Thyroid gland (tissue), 4 donors: ENCODE measurements at places on chromosomes 3 and 15. TPM values are rescaled to one million over a fixed set of nuclear protein-coding genes. Genes with fewer than 3 reads are reported as not detected.

The CCR2 gene
- total RNA-seq, result 1.6 TPM

The MOBP gene
- total RNA-seq, result not detected

The EPHA3 gene
- total RNA-seq, result 32.9 TPM

The TGM4 gene
- total RNA-seq, result 0.13 TPM

DNA sequence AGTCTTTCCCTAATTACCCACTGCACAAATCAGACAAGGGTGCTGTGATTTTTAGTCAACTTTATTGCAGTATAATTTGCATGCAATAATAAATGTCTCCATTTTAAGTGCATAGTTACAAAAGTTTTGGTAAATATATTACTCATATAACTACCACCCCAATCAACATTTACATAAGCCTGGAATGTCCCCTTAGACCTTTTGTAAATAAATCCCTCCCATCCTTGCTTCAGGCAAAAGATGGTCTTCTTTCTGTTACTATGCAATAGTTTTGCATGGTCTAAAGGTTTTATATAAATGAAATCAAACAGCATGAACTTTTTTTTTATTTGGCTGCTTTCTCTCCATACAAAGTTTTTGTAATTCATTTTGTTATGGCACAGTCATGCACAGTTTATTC is 235.4 kb downstream of the PYDC2 start:
- no peaks in the 10 kb centered on the region for H3K36me3 ChIP-seq
- H3K4me3 ChIP-seq, result no peak overlapping the region
- H3K4me1 ChIP-seq, result no peaks in the 10 kb centered on the region
- H3K27ac ChIP-seq, result no peak overlapping the region

- H3K4me3 ChIP-seq, result no peak overlapping the region
- H3K4me1 ChIP-seq, result peaks cover 22% of the 10 kb centered on the region
- no peak overlapping the region for H3K27ac ChIP-seq
- H3K27me3 ChIP-seq, result no peaks in the 10 kb centered on the region
- H3K36me3 ChIP-seq, result no peaks in the 10 kb centered on the region
Measured at GRCh38 chr3:194061421-194062030, 74.4 kb upstream of the HES1 start.

DNA sequence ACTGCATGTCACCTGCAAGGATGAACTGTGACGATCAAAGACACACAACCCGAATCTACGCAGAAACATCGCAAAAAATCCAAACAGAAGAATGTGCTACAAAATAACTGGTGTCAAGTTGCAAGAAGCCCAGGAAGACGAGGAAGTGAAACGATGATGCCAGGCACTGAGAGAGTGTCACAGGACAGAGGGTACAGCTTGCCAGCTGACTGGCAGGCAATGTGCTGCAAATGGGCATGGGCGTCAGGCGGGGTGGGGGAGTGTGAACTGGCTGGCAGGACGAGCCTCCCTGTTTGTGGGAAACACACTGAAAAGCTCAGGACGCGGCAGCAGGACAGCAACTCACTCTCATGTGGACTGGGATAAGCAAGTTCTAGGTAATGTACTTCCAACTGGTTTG is 28.9 kb upstream of the OCA2 start:
- no peak overlapping the region for H3K27ac ChIP-seq
- no peaks in the 10 kb centered on the region for H3K4me1 ChIP-seq
- no peaks in the 10 kb centered on the region for H3K27me3 ChIP-seq

GRCh38 chr15:68599560-68600071 is 20.8 kb downstream of the CORO2B start:
- H3K4me3 ChIP-seq, result no peak overlapping the region
- H3K27ac ChIP-seq, result peak overlapping the region; percentile 57
- H3K4me1 ChIP-seq, result peaks cover 20% of the 10 kb centered on the region
- H3K36me3 ChIP-seq, result no peaks in the 10 kb centered on the region
- DNase-seq, result no peak

DNA sequence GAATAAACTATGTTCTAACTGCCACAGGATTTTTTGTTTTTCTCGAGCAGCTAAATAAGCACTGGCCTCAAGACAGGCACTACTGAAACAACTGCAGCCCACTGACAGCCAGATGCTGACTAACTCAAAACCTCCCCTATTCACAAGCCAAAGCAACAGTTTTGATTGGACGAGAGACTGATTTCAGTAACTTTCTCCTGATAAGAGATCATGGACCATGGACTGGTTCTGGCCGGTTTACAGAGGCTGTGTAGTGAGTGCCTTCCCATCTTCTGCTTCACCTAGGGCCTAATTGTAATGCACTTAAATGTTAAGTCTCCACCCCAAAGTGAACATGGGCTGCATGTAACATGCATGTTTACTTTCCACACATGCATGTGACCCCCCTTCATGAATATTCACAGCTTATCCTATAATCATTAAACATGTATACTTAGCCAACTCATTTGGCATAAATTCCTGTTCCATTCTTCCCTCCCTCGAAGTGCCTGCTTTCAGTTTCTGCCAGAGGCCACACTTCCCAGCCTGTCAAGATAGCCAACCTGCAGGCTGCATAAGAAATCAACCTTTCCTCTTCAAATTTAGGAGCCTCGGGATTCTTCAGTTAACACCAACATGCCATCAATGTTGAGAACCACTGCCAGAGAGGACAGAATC is 108.2 kb downstream of the ULK4 start:
- DNase-seq, result no peak
- no peaks in the 10 kb centered on the region for H3K36me3 ChIP-seq
- H3K27me3 ChIP-seq, result no peaks in the 10 kb centered on the region
- H3K4me1 ChIP-seq, result no peaks in the 10 kb centered on the region

- H3K4me1 ChIP-seq, result no peaks in the 10 kb centered on the region
- no peak overlapping the region for H3K4me3 ChIP-seq
- H3K36me3 ChIP-seq, result no peaks in the 10 kb centered on the region
- H3K27ac ChIP-seq, result no peak overlapping the region
Measured at GRCh38 chr3:101963902-101964362, 114.6 kb downstream of the NFKBIZ start.

DNA sequence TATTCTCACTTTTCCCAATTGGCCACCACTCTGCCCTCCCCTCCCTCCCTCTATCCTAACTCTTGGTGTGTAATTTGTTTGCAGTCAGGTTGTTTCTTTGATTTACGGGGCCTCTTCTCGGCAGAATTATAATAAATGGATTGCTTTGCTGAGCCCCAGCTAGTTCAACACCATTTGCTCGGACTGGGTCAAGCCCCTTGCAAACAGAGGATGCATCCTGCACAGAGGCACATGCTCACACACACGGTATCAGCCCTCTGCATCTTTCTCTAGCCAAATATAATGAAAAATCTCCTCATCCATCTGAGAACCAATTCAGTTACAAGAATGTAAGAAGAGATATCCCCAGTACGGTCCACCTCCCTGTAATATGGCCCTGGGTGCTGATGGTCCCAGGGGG is 97.7 kb downstream of the EPHB1 start:
- no peak overlapping the region for H3K4me3 ChIP-seq
- no peaks in the 10 kb centered on the region for H3K27me3 ChIP-seq
- H3K27ac ChIP-seq, result no peak overlapping the region
- H3K36me3 ChIP-seq, result no peaks in the 10 kb centered on the region

DNA sequence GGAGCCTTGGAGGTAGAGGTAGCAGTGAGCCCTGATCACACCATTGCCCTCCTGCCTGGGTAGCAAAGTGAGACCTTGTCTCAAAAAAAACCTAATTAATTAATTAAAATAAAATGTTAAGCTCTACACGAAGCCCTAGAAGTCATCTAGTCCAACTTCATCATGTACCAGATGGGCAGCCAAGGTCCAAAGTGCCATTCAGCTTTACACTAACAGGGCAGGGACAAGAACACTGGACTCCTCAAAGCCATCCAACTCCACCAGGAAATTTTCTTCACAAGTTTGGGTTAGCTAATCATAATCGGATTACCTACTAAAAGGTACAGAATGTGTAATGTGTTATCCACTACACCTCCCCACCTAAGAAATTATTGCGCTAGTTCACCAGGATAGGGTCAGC is 48.8 kb downstream of the WWTR1 start:
- H3K36me3 ChIP-seq, result no peaks in the 10 kb centered on the region
- DNase-seq, result no peak
- H3K4me3 ChIP-seq, result no peak overlapping the region
- H3K27ac ChIP-seq, result no peak overlapping the region
- H3K27me3 ChIP-seq, result no peaks in the 10 kb centered on the region

DNA sequence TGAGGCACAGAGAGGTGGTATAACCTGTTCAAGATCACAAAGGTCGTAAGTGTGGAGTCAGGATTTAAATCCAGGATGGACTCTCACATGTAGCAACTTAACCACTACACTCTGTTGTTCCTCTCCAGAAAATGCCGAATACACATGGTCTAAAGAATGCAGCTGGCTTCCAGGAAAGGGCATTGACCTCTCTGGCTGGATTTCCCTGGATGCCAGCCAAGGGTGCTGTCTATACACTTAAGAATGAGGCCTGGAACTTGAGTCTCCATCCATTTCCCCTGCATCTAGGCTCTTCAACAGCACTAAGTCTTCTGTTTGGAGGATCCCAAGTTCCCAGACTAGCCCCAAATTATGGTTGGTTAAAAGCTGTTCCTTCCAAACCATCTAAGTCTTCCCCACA is 60.5 kb downstream of the CERS3 start:
- no peak overlapping the region for H3K4me3 ChIP-seq
- no peaks in the 10 kb centered on the region for H3K36me3 ChIP-seq
- no peaks in the 10 kb centered on the region for H3K4me1 ChIP-seq
- H3K27me3 ChIP-seq, result no peaks in the 10 kb centered on the region

- peak; percentile 33 for DNase-seq
- H3K27me3 ChIP-seq, result no peaks in the 10 kb centered on the region
- no peak overlapping the region for H3K4me3 ChIP-seq
- no peak overlapping the region for H3K27ac ChIP-seq
- H3K36me3 ChIP-seq, result no peaks in the 10 kb centered on the region
Measured at GRCh38 chr15:75114796-75115195, 86.9 kb upstream of the C15orf39 start.

- DNase-seq, result no peak
- H3K4me1 ChIP-seq, result no peaks in the 10 kb centered on the region
- no peaks in the 10 kb centered on the region for H3K36me3 ChIP-seq
Measured at GRCh38 chr15:95812491-95812890, 518.0 kb upstream of the NR2F2 start.

GRCh38 chr3:50890688-50891344 is 216.1 kb downstream of the DOCK3 start:
- H3K4me3 ChIP-seq, result no peak overlapping the region
- no peak overlapping the region for H3K27ac ChIP-seq
- no peaks in the 10 kb centered on the region for H3K27me3 ChIP-seq

DNA sequence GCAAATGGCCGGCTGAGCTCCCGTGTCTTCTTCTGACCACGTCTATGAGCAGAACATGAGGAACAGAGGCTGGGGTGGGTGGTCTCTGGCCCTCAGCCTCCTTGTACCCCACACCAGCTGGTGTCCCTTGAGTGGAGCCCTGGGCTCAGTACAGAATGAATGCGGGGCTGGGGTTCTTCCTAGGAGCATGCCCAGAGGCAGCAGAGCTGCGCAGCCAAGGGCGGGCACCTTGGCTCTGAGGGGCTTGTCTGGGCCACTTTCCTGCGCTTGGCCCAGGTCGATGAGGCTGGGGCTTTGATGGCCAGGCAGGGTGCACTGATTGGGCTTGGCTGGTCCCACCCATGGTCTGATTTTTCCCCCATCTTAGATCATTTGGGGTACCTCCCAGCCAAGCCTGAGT is 6.4 kb downstream of the SCN5A start:
- H3K36me3 ChIP-seq, result no peaks in the 10 kb centered on the region
- no peaks in the 10 kb centered on the region for H3K4me1 ChIP-seq
- DNase-seq, result no peak
- no peak overlapping the region for H3K27ac ChIP-seq
- no peaks in the 10 kb centered on the region for H3K27me3 ChIP-seq
- no peak overlapping the region for H3K4me3 ChIP-seq

DNA sequence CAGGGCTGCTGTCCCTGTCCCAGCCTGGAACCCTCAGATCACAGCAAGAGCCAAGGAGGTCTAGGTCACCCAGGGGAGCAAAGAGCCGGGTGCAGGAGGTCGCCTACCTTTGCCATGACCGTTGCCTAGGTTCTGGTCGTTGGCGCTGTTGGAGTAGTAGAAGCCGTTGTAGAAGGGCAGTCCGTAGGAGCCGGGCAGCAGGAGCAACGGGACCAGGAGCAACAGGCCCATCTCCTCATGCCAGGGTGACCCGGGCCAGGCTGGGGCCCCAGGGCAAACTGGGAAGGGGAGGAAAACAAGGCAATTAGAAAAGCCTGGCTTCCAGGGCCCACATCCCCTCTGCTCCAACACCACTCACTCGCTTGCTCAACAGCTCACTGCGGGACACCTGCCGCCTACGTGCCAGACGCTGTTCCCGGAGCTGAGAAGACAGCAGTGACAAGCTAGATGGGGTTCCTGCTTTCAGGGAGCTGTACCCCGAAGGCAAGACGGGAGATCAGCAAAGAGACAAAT is 8.2 kb downstream of the HAPLN3 start:
- no peaks in the 10 kb centered on the region for H3K4me1 ChIP-seq
- no peaks in the 10 kb centered on the region for H3K36me3 ChIP-seq
- no peak overlapping the region for H3K27ac ChIP-seq
- no peaks in the 10 kb centered on the region for H3K27me3 ChIP-seq
- H3K4me3 ChIP-seq, result no peak overlapping the region
- no peak for DNase-seq
